ENCODE measurements at places on chromosomes 12 and 14.

DNA sequence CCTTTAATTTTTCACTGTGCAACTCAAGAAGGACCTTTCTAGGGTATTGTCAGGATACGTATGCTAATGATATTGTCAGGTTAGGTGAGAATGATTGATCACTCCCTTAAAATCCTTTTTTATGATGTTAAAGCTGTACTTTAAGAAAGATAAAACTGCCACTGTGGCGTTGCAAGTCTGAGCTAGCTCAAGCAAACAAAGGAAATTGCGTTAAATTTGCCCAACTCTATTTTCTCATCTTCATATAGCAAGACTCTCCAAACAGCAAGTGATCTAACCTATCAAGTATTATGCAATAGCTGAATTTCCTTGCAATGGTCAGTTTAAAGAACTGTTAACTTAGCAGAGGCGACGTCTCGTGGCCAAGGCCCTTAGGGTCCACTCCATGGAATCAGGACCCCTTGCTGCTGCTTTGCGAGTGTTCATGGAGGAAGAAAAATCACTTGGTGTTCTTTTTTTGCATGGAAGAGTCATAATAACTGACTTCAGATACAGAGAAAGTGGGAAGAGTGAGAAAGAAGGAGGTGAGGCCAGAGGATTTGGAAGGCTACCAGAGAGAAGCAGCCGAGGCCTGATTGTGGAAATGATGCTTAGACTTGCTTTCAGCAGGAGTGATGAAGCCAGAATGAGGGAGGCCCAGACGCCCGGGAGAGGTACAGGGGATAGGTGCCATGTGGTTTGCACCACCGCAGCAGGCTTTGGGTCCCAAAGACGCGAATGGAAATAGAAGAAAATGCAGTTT is 2.5 kb downstream of the TRAF3 start:
- no peak for DNase-seq

DNA sequence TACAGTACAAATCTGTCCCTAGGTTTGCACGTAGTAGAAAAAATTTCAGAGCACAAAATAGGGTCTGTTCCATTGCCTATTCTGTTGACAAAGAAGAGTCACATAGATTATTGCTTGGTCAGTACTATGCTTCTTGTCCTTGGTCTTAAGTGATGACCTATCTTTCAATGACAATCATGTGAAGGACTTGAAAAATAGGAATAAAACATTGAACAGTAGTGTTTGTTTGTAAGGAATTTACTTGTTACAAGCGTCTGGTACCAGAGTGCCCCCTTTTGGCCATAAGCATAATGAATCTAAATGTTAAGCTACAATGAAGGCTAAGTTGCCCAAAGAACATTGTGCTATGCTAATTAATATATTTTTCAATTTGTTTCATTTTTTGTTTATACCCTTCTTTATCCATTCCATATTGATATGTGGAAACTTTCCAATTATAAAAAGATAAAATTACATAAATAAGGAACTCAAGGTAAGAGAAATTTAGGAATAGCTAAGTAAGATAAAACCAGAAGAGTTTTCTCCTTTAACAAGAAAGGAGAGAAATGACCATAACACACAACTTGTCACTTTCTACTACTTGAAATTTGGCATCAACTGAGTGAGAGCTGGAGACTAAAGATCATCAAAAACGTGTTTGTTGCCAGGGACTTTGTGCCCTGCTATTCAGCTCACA is 204.7 kb downstream of the EPS8 start:
- DNase-seq: no peak

GRCh38 chr12:51866762-51867161 is 18.2 kb upstream of the FIGNL2 start:
- no peak for DNase-seq

GRCh38 chr12:49869816-49870500 is 27.1 kb upstream of the BCDIN3D start:
- DNase-seq: no peak

DNA sequence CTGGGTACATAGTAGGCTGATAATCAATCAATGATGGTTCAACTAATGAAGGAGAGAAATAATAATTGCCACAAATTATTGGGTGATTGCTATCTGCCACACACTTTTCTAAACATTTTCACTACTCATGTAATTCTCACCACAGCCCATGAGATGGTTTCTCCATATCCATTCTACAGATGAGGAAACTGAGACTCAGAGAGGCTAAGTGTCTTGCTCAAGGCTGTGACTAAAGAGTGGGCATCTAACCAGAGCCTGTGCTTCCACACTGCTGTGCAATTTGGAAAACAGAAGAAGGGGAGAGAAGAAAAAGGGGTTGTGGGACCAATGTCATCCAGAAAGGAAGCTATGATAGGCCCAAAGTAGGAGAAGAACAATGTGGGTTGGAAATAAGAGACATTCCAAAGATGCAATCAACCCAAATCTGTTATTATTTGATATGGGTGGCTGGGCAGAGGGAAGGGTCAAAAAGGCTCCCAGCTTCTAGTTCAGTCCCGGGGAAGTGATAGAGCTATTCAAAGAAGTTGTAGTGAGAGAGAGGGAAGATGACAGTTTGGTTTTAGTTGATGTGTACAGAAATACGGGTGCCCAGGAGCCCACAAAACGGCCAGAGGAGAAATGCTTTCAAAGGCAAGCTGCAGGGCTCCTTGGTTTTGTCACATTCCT is 483 bp upstream of the NR1H4 start:
- DNase-seq: no peak

GRCh38 chr12:98823012-98823411 is 177.9 kb downstream of the APAF1 start:
- DNase-seq: no peak

All from T-helper 2 cell (primary cell).